ENCODE measurements at places on chromosomes 13 and 19.

GRCh38 chr13:43002021-43002420, 10.0 kb upstream of the EPSTI1 start:
- DNase-seq, result no peak

- no peak for DNase-seq
These were observed 75.5 kb upstream of the EDNRB start for GRCh38 chr13:77994166-77994565.

DNA sequence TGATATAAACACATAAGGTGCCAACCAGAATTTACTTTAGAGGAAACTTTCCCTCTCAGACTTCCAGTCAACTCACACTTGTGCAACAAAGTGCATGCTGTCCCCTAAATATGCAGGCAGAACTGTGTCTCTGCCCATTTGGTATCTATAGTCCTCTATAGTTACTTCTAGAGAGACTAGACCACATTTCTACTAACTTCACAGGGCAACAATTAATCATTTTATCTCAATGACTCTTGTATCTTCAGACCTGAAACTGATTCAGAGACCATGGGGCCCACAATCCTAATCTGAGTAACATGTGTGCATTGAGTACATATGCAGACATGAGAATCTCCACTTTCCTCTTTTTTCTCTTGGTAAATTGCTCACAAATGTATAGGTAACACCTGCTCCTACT, 158.1 kb downstream of the ZNF486 start:
- no peak for DNase-seq

GRCh38 chr13:106083620-106084350, 451.7 kb downstream of the EFNB2 start:
- DNase-seq, result peak; percentile 38

DNA sequence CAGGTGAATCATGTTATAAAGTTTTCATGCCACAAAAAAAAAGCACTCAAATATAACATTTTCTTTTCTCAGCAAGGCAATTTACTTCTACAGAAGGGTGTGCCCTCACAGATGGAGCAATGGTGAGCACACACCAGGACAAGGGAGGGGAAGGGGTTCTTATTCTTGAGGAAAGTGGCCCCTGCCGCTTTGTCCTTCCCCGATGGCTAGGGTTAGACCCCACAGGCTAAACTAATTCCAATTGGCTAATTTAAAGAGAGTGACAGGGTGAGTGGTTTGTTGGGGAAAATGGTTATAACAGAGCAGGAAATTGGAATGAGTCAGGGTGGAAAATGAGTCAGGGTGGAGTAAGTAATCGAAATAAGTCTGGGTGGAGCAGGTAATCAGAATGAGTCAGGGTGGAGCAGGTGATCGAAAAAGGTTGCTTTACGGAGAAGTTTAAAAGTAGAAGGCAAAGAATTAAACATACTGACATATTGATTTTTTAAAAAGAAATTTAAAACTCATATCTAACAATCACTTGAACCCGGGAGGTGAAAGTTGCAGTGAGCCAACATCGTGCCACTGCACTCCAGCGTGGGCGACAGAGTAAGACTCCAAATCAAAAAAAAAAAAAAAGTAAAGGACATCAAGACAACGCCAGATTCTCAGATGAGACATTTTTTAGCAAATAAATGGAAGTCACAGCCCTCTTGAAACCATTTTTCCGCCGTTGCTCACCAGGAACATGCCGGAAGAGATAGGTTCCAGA, 813 bp downstream of the ZNF562 start:
- DNase-seq, result no peak

DNA sequence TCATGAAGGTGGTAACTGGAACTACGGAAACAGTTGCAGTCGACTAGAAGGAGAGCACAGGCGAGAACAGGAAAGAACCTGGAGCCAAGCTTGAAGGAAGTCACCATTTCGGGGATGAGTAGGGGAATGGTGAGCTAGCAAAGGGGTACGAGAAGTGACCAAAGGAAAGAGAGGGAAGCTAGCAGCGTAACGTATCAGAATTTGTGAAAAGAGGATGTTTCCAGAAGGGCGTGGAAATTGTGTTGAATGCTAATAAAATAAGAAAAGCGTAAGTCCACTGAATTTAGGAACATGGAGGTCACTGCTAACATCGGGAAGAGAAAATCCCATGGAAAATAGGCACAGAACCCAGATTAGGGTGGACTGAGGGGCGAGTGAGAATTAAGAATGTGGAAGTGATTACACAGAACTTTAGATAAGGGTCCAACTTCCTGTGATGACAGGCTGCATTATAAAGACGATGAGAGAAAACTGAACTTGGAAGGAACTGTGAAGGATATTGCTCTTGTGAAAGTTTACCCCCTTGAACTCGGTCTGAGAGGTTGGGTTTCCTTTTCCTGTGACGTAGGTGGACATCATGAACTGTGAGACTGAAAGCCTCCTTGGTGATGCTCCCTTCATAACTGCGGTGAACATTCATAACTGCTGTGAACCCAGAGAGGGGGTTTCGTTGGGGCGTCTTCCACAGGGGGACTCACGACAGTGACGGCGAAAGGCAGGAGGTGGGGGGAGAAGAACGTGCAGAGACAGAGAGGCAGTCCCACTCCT, 2.0 kb upstream of the FFAR2 start:
- no peak for DNase-seq

DNA sequence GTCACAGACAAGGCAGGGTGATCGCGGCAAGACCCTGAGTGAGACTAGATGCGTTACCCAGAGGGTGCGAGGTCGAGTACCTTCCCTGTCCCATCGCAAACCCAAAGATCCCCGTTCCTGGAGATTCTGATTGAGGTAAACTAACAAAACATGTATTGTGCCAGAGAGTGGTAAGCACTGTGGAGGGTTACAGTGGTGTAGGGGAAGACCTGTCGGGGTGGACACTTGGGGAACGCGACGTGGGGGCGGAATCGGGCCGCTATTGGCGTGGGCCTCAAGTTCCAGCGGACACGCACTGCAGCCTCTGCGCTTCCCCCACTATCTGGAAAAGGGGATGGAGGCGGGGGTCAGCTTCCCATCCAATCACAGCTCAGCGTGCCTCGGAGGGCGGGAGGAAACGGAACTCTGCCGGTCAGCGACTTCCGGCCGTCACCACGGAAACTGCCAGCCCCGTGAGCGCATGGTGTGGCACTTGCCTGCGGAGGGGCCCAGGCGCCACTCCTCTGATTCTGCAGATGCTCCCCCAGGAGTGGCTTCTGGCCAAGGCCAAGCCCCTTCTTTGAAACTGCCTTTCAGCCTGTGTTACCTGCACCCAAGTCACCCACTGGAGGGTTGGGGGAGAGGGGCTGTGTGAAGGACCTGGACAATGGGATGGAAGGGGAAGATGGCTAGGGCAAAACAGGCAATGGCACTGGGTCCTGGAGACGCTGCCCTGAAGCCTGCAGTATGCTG, 1.0 kb upstream of the UBE2M start:
- peak; percentile 96 for DNase-seq

GRCh38 chr13:100490692-100491091, 97.9 kb downstream of the GGACT start:
- DNase-seq, result no peak

DNA sequence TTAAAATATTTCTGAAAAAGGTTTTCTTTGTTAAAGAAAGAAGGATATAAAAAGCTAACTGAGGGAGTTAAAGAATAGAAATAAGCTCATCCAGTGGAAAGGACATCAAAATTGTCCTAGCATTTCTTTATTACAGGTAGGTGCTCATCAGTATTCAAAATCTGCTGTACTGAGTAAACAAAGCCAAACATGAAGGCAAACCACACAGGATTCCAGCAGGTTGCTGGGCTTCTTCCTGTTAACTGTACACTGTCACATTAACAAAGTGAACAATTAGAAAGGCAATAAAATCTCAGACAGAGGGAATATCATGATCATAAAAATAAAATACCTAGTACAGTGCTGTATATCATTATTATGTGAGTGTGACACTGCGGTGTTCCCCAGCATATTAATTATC, 1541.0 kb downstream of the SLITRK5 start:
- DNase-seq, result no peak

DNA sequence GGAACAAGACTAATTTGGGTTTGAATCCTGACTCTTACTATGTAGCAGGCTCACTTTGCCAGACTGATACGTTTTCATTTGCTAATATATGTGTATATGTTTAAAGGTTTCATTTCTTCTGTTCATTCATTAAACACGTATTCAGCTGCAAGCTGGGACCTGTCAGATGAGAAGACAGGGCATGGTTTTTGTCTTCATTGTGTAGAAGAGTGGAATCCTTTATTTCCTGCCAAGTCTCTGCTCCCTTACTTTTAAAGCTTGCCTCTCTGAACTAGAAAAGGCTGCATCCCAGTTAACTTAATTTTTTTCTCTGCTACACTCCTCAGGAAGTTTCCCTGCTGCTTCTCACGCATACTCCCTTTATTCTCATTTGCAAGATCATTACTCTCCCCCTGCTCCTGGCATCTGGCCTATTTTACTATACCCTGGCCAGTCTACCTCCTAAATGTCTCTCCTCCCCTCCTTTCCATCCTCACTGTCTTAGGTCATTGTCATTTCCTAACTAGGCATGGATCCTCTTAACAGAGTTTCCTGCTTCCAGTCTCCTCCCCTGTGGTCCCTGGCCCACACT, 141.0 kb upstream of the TMTC4 start:
- DNase-seq, result no peak

- peak; percentile 11 for DNase-seq
These were observed 16.0 kb upstream of the MRI1 start for GRCh38 chr19:13748169-13748828.

- DNase-seq, result no peak
These were observed 5.8 kb upstream of the ONECUT3 start for GRCh38 chr19:1747285-1748114.

DNA sequence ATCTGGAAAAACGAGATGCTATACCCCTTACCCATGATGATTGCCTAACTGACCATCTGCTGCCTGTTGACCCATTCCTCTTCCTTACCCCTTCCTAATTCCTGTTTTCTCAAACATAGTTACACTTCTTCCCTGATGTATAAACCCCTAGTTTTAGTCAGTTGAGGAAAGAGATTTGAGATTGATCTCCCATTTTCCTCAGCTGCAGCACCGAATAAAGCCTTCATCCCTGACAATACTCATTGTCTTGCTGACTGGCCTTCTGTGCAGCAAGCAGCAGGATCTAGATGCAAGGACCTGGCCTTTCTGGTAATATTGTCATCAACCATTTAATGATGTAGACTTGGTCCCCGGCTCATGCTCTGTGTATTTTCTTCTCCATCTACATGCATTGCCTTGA, 999 bp upstream of the ZNF264 start:
- DNase-seq, result no peak

DNA sequence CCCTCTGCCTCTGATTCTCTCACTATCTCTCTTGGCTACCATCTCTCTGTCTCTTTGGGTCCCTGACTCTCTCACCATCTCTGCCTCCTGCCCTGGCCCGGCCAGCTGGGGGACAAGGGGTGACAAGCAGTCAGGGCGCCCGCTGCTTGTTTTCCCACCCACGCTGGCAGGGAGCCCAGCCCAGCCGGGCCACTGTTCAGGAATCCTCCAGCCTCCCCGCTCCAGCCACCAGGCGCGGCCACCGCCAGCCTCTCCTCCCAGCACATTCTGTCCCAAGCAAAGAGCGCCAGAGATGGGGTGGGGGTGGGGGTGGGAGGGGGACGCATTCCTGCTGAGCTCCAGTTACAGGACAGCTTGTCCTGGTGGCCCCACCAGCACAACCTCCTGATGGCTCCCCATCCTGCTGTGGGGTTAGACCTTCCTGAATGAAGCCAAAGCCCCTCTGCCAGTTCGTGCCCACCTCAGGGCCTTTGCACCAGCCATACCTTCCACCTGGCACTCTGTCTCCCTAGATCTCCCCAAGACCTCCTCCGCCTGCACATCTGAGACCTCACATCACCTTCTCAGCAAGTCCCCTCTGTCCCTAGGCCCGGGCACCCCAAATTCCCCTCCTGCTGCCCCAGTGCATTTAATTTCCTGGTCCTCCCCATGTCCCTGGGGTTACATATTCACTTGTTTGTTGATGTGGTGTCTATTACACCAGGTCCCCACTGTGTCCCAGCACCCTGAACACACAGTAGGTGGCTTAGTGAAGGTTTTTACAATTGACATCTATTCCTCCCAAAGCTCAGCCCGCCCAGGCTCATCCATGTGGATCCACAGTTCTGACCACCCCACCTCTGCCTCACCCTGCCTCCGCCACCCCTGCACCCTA, 12.5 kb downstream of the ARRDC2 start:
- no peak for DNase-seq

DNA sequence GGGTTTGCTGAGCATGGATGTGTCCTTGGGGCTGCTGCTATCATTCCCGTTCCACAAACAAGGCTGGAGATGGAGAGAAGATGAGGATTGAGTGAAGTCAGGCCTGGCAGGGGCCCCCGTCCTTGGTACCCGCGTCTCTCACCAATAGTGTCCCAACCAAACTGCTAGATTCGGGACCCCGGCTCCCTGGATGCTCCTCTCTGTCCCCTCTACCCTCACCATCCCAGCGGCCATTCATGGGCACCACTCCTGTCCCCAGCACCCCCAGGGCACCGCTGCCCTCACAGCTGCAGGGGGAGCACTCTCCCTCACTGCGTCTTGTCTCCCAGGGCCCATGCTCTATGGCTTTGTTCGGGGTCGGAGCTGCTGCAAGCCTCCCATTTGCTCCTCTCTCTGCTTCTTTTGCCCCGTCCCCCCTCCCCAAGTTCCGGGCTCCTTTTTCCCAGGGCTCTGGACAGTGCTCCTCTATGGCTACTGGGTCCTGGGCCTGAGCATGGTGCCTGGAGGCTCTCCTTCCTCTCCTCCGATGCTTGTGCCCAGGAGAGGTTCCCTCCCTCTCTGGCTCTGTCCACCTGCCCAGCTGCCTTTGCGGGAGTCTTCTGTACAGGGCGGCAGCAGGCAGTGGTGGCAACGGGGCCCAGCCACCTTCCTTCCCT, 219.5 kb downstream of the TEX29 start:
- DNase-seq, result no peak

GRCh38 chr19:43362179-43362578, 8.7 kb downstream of the CD177 start:
- DNase-seq, result no peak

DNA sequence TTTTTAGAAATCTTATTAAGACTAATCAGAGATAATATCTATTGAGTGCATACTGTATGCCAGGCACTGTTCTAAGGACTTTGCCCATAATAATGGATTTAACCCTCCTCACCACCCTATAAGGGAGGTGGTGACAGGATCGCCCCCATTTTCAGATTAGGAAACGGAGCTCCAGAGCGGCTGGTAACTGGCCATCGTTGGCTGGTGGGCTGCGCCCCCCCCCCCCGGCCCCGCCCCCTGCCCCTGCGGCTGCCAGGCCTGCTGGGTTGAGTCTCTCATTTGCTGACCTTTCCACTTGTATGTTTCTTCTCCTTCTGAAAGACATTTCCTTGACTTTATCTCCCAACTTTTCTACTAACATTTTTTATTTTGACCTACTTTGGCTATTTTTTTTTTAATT, 8.5 kb downstream of the ARHGEF7 start:
- DNase-seq, result no peak

DNA sequence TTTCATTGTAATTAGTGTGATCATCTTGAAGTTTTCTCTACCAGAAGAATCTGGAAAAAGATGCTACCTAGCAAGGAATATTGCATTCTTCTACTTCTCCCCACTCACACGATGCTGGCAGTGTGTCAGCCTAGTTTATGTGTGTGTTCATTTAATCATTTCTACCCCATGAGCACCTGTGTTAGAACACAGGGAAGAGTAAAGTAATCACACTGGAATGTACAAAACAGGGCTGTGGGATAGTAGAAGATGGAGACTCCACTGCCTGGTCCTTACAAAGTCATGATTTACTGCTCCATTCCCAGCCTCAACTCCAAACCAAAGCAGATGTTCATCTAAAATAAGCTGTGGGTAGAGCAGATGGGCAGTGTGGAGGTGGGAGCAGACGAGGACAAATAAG, 47.7 kb upstream of the RGCC start:
- DNase-seq, result no peak
